Tongue (tissue), 3 donors: ENCODE measurements at places on chromosomes 3 and 15. TPM values are rescaled to one million over a fixed set of nuclear protein-coding genes. Genes with fewer than 3 reads are reported as not detected.
A peak's percentile ranks its signal among the peaks of the same experiment; 100 is the strongest.

- DNase-seq: peak; percentile 54
Measured at GRCh38 chr15:58771621-58772250, 634 bp downstream of the MINDY2 start.

- DNase-seq: no peak
Measured at GRCh38 chr3:94291686-94292085, 228.8 kb downstream of the NSUN3 start.

DNA sequence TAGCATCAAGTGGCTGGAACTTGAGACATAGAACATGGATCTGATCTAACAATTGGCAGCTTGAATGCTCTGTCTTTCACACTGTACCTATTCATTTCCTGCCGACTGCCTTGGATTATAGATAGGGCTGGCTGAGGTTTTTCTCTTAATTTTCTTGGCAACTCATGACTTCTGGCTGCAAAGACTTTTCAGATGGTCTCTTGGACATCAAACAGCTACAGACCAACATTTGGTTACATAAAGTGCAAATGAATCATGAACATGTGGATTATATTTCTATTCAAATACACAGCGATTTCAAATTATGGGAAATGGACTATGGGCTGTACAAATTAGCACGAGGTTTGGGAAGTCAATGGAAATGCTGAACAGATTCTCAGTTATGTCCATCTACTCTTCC is 26.2 kb upstream of the IL16 start:
- DNase-seq: peak; percentile 72

DNA sequence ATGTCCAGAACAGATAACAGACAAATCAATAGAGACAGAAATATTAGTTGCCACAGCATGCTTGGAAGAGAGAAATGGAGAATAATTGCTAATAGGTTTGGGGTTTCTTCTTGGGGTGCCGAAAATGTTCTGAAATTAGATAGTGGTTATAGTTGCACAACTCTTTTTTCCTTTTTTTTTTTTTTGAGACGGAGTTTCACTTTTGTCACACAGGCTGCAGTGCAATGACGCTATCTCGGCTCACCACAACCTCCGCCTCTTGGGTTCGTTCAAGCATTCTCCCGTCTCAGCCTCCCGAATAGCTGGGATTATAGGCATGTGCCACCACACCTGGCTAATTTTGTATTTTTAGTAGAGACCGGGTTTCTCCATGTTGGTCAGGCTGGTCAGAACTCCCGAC is 163.3 kb downstream of the PLCH1 start:
- no peak for DNase-seq

- peak; percentile 48 for DNase-seq
Measured at GRCh38 chr3:158539414-158540014, 31.5 kb upstream of the MLF1 start.

GRCh38 chr15:56460947-56461346 is 4.0 kb downstream of the MNS1 start:
- no peak for DNase-seq

DNA sequence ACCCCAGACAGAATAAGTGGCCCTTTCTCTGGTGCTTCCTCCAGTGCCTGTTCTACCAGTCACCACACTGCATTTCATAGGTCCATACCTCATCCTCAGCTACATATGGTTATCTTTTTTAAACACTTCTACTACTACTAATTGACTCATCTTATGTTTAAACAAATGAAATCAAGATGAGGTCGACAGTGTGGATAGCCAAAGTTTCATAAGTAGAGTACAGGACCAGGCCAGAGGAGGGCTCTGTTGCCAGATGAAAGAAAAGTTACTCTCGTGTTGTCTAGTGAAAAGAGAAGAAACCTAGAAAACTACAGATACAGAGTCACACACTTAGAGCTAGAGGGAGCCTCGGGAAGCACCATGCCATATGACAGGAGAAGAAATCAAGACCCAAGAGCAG is 296.1 kb downstream of the VPS13C start:
- DNase-seq: no peak

DNA sequence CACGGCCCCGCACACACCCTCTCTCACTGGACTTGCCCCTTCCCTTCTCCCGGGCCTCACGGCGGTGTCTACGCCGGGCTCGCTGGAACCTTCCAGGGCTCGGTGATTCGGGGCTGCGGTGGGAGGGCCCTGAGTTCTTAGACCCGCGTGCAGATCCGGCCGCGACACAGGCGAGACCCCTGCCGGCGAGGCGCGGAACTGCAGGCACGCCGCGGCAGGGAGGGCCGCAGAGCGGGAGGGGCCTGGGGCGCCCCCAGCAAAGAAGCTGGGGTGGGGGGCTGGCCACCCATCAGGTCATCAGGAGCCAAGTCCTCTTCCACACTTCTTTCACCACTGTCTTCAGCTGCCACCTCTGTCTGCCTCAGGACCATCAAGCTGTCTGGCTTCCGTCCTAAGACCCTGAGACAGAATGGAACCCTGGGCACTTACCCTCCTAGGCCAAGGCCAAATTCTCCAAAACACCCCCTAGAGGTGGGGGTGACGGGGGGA is 164.5 kb downstream of the XXYLT1 start:
- peak; percentile 79 for DNase-seq

DNA sequence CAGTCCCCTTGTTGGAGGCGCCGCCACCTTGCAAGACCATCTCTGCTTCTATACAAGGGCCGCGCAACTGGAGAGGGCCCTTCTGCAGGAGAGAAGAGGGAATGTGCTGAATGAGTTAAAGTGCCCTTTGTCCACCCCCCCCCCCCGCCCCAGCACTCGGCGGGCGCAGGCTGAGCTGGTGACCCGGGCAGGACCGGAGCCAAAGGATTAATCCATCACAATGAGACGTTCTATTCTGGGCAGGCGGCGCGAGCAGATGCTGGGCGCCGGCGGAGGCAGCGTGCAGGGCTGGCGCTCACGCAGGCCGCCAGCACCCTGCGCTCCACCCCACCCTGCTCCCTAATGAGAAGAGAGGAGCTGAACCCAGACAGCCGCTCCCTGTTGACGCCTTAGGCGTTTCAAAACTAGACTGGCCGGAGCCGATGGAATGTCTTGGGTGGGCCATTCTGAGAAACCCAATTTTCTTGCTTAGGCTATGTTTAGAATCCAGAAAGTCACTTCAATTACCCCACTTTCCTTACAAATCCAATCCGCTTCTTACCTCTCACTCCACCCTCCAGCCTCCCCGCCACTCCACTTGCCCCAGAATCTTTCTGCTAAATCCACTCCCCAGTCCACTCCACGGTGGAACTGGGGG is 32.9 kb downstream of the GJD2 start:
- peak; percentile 93 for DNase-seq

GRCh38 chr3:54619531-54619930 is 308.3 kb downstream of the LRTM1 start:
- no peak for DNase-seq

GRCh38 chr3:78186404-78186803 is 1146.5 kb downstream of the ROBO2 start:
- DNase-seq: no peak

DNA sequence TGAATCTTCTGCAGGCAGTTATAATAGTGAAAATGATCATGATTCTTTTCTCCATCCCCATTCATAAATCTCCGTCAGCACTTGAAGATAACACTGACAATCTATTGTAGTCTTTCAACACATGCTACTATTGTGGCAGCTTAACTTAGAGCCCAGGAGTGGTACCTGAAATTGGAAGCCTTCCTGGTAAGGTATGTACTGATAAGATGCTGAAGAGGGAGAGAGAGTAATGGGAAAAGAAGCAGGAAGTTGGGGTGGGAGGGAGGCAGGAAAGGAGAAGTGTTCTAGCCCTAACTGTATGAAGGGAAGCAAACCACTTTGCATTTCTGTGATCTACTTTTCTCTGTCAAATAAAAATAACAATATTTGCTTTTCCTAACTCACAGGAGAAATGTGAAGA is 197.4 kb upstream of the RORA start:
- no peak for DNase-seq

DNA sequence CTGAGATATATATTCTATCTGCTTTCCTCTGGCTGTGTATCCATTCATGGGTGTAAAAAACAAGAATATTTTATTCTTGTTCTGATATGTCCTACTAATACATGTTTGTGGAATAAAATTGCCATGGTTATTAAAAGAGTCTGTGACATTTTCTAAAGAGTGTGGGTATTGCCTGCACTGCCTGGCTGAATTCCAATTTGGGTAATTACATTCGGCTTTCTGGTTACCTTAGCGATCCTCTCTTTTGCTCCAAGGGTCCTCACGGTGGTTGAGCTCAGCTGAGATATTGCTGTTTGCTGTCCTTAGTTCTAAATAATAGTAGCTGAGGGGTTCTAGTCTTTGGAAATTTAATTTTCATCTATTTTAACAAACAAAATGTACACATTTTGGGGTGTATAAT is 301.4 kb upstream of the DNAJC19 start:
- DNase-seq: peak; percentile 4

- DNase-seq: no peak
Measured at GRCh38 chr15:39462691-39463090, 118.2 kb upstream of the THBS1 start.

DNA sequence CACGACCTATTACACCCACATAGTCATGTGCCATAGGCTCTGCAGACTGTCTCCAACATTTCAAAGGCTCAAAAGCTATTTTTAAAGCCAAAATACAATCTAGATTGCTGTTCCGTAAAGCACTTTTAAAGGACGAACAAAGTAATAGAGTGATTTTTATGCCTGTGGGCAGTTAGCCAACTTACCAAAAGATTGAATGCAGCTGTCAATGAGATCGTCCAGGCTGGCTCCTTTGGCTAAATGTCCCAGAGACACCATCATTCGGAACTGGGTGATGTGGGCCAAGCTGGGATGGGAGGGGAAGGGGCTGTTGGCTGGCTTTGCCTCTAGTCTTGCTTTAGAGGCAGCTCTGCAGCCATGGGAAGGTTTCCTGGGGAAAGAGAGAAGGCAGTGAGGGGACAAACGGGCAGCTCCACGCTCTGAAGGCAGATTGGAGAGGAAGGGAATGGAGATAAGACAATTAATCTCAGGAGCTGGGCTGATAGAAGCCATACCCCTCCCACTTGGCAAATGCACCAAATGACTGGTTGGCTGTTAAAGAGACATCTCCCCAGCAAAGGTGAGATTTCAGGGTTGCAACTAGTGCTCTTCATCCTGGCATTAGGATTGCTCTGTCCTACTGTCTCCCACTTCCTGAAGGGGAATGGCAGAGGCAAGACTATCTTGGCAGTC is 4.8 kb downstream of the RASGRP1 start:
- DNase-seq: peak; percentile 42

DNA sequence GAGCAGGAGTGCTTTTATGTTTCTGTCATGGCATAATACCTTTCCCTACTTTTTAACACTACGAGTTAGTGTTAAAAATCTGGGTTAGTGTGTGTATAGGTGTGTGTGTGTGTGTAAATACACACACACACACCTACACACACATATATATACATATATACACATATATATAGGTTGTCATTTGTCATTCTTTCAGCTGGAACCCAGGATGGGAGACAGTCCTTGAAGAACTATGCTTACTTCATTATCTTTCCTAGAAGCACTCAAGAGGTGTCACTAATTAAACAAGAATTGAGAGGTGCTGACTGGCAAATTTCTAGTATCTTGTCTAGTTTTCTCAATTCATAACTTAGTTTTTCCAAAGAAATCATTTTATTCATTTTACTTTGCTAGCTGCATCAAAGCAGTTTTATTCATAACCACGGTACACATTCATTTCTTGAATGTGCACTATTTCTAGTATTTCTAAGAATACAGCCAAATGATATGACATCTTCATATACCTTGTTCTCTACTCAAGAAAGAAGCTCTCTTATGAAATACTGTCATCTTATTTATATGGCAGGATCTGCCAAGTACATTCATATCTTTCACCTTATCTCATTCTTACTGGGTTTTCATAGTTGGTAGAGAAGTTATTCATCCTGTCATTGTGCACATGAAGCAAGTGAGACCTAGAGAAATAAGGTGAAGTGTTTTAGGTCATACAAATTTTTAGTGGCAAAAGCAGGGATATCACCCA is 46.6 kb downstream of the ISL2 start:
- no peak for DNase-seq

GRCh38 chr3:113662824-113663223 is 33.6 kb downstream of the USF3 start:
- no peak for DNase-seq

- no peak for DNase-seq
Measured at GRCh38 chr3:40432793-40433192, 24.3 kb upstream of the RPL14 start.

DNA sequence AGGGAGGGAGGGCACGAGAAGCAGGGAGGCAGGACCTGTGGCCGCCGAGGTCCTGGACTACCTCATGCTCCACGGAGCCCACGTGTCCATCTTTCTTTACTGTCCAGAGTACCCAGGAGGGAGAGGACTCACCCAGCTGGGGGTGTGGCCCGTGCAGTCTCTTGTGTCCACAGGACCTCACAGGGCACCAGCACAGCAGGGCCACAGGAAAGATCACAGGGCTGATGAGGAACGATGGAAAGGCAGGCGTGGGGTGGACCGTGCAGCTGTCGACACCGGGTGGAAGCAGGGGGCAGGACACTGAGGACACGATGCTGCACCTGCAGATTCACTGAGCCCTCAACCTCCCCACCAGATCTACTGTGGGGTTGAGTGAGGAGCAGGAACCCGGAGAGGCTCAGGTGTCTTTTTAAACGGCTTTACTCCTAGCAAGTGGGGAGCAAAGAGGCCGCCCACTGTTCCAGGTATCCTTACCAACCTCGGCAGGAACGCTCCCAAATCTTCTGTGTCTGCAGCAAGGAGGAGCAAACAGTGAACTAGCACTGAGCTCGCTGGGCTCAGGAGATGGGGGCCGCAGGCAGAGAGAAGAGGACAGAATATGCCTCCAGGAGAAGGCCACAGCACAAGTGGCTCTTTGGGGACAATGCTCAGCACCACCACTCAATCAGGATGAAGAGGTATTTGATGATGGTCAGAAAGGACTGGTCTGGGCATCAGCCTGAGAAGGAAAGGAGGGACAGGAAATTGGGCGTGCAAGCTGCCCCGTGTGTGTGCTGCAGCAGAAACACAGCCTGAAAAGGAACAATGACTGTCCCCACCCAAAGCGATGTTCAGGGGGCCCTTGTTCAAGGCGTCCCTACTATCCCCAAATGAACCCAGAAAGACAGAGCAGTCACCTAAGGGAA is 198.8 kb downstream of the XXYLT1 start:
- DNase-seq: no peak

GRCh38 chr3:117218641-117219048 is 509.1 kb downstream of the TUSC7 start:
- DNase-seq: peak; percentile 19

The BOC gene
- total RNA-seq: 95.9 TPM

The RASGRP1 gene
- 2.1 TPM for total RNA-seq

The SNX22 gene
- total RNA-seq: 1.7 TPM

The CDHR4 gene
- total RNA-seq: not detected

The RGMA gene
- 36.2 TPM for total RNA-seq

The BSN gene
- total RNA-seq: 0.82 TPM

The LAMB2 gene
- 581 TPM for total RNA-seq

The WNT5A gene
- 45.7 TPM for total RNA-seq

The EFCC1 gene
- 1.3 TPM for total RNA-seq

The MUC20 gene
- 11.5 TPM for total RNA-seq
